ENCODE measurements at places on chromosomes 5 and 9. TPM values are rescaled to one million over a fixed set of nuclear protein-coding genes. Genes with fewer than 3 reads are reported as not detected.

BOD1 gene
- total RNA-seq = 74.3 TPM

PTGS1 gene
- total RNA-seq = 1.6 TPM

FIBCD1 gene
- total RNA-seq = 16.1 TPM

CSF2 gene
- 0.36 TPM for total RNA-seq

TPPP gene
- total RNA-seq = 5.7 TPM

MCTP1 gene
- total RNA-seq = 6.8 TPM

SV2C gene
- 0.02 TPM for total RNA-seq

PAEP gene
- not detected for total RNA-seq

LURAP1L gene
- 21.8 TPM for total RNA-seq

ADGRD2 gene
- not detected for total RNA-seq

TGFBR1 gene
- 61.1 TPM for total RNA-seq

SLC46A2 gene
- total RNA-seq = not detected

SURF1 gene
- 40.9 TPM for total RNA-seq

NTNG2 gene
- total RNA-seq = 3.2 TPM

WDR38 gene
- total RNA-seq = not detected

C5orf22 gene
- total RNA-seq = 12.7 TPM

JAK2 gene
- total RNA-seq = 3.6 TPM

ARID3C gene
- not detected for total RNA-seq

BRINP1 gene
- 0.16 TPM for total RNA-seq

ELP1 gene
- total RNA-seq = 20.1 TPM

ATG10 gene
- total RNA-seq = 10.0 TPM

GGTA1 gene
- not detected for total RNA-seq

KIF20A gene
- total RNA-seq = 46.6 TPM

KCNIP1 gene
- not detected for total RNA-seq

PCDHGB6 gene
- total RNA-seq = not detected

ALAD gene
- total RNA-seq = 10.4 TPM

RNF183 gene
- not detected for total RNA-seq

GADD45G gene
- not detected for total RNA-seq

GRAMD2B gene
- 0.69 TPM for total RNA-seq

PRXL2C gene
- 18.7 TPM for total RNA-seq

GRXCR2 gene
- not detected for total RNA-seq

CCDC112 gene
- total RNA-seq = 7.4 TPM

AFAP1L1 gene
- total RNA-seq = 8.2 TPM

SUSD3 gene
- total RNA-seq = 1.2 TPM

DIRAS2 gene
- not detected for total RNA-seq

NSG2 gene
- total RNA-seq = not detected

CCNO gene
- total RNA-seq = 7.5 TPM

PCDHA9 gene
- total RNA-seq = not detected

BTNL9 gene
- total RNA-seq = 1.3 TPM

TEX48 gene
- total RNA-seq = not detected

JMY gene
- total RNA-seq = 3.3 TPM

CCIN gene
- total RNA-seq = not detected

C5orf52 gene
- not detected for total RNA-seq

CDH9 gene
- total RNA-seq = not detected

ADAMTS6 gene
- 0.11 TPM for total RNA-seq

TGFBI gene
- total RNA-seq = 1,751 TPM

DCANP1 gene
- not detected for total RNA-seq

RASGEF1C gene
- 0.50 TPM for total RNA-seq
